ENCODE measurements at places on chromosomes 7 and 10.

DNA sequence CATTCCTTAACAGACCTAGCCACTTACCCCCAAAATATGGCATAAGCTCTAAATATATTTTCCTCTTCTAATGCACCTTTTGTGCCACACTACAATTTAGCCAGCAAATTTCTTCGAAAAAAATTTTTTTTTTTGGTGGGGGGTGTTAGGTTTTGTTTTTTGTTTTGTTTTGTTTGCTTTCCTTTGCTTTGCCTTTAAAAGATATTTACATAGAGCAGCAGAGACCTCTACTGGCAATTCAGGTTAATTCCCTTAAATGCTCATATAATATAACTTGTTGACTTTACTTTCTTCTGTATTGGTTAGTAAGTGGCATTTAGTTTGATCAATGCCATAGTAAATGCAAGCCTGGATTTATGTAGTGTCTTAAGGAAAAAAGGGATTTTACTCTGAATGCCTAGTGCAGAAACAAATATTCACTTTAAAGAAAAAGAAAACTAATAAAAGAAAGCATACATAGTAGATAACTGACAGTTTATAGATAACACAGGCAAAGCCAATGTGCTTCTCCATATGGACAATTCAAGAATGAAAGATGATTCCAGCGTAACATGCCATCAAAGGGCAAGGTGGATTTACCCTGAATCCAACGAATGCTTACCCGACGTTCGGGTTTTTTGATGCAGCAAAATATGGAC lies 1250.6 kb downstream of the GATA3 start:
- no peak for DNase-seq

- no peak for DNase-seq
Measured at GRCh38 chr7:155533120-155533826, 13.1 kb downstream of the CNPY1 start.

- no peak for DNase-seq
Measured at GRCh38 chr7:72234086-72234485, 178.1 kb downstream of the CALN1 start.

DNA sequence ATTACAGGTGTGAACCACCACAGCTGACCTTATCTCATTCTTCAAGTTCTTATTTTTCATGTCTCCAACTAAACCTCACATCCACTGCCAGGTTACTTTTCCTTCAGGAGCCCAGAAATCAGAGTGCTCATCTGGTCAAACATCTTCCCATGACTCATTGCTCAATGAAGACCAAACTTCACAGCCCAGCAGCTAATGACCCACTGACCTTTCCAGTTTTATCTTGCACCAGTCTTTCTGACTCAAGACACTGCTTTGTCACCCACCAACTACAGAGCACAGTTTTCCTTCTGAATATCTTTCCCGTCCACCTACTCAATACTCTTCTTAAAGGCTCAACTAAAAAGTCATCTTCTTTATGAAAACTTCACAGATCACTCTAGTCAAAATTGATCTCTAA lies 245.1 kb downstream of the CHCHD3 start:
- no peak for DNase-seq

DNA sequence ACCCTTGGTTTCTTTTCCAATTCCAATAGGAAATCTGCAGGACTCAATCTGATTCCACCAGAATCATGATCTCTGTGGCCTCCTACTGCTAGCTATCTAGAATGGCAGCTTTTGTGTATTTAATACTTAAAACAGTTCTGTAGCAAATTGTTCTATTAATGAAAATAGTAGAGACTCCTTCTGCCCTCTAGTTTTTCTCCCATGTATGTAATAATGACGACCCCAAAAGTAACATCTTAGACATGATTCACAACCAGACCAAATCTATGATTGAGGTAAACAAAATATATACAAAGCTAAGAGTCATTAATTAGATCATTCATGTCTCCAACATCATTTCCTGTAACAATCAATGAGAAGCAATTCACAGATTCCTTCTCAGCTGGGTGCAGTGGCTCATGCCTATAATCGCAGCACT lies 259.1 kb upstream of the MKLN1 start:
- no peak for DNase-seq

GRCh38 chr10:73093922-73094850 lies 2.5 kb downstream of the P4HA1 start:
- no peak for DNase-seq

DNA sequence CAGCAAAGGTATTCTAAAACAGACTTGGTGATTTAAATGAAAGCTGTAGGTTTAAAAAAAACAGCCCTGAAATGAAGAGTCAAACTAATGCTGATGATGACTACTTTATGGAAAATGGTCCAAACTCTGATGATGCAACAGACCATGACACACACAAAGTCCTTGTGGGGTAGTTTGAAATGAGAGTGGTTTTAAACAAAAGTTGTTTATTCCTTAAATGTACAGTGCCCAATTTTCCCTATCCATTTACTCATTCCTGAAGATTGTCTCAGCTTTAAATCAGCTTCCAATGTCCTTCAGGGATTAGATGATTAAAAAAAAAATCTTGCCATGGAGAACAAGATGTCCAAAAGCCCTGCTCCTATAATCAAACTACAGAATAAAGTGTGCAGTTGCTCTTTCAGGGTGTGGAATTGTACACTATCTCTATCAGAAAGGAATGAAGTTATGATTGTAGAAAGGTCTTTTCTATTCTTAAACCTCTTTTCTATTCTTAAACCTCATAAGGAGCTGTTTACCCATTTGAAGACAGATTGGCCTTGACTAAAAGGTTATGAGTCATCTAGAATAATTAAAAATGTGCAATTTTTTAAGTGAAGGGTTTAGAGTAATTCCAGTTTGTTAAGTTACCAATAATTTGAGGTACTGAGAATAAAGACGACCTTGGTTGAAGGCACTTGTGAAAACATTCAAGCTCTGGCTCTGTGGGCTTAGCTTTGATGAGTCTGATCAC lies 70.2 kb upstream of the ITGA8 start:
- no peak for DNase-seq

GRCh38 chr10:1424648-1425047 lies 312.7 kb downstream of the ADARB2 start:
- no peak for DNase-seq

DNA sequence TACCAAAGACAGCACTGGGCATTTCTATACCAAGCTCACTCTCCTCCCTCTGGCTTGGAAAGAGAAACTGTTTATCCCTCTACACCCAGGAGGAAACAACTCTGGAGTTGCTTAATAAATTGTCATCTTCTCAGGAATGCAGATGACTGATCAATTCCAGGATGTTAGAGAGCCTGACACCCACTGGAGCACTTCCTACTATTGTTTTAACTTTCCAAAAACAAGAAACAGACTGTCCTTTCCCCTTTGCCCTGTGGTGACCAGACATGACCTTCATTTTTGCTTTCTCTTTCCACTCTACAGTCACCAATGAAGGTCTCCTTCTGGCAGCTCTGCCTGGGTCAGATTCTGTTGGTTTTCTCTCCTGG lies 19.6 kb downstream of the GIMAP4 start:
- DNase-seq, result no peak

Measured in stimulated activated CD4-positive, alpha-beta T cell treated with anti-CD3 and anti-CD28 coated beads, Interleukin-1b, Interleukin-23, amount 100 ng/mL, for 1 hour (primary cell).